ENCODE measurements at places on chromosomes 6 and 20.

DNA sequence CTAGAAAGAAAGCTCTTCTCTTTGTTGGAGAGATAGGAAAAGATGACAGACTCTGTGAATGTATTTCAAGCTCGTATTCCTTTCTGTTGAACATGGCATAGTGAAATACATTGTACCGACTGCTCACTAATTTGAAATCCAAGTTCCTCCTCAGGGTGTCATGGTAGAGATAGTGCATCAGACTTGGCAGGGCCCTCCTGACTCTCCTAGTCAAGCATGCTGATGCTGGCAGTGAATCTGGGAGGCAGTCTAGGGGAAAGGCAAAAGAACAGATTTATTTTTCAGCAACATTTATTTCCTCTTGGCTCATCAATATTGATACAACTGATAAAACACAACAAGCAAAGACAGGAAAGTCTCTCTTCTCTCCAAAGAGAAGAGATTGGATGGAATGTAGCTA, 356.3 kb upstream of the IRAK1BP1 start:
- no peak for DNase-seq

DNA sequence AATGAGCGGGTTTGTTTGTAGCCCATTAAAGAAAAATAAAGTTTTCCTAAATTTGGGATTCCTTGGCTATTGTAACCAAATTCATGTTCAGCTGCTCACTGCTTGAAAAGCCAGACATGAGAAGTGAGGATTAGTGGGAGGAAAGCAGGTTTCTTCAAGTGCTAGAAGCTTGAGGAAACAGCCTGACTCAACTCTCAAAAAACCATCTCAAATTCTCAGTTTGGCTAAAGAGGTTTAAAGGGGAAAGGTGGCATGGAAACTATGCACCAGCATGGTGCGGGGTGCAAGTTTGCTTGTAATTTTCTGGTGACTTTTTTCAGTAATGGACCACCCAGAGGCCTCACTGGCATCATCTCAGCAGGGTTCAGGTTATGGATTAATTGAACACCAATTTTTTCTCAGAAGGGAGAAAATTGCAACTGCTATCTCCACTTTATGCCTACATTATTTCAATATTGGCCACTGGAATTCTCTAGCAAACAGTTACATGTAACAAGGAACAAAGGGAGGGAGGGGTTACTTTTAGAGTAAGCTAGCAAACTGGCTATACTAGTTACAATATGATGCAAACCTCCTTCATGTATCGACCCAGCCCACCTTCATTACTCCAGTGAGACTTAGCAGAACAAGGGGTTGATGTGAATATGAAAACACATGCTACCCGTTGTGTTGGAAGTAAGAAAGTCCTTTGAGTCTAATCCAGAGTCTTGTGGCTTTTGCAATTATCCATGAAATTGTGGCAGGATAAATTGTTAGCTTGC, 85.0 kb upstream of the IFNGR1 start:
- DNase-seq = no peak

- no peak for DNase-seq
These were observed 1.2 kb upstream of the RIPOR3 start for GRCh38 chr20:50692552-50692933.

DNA sequence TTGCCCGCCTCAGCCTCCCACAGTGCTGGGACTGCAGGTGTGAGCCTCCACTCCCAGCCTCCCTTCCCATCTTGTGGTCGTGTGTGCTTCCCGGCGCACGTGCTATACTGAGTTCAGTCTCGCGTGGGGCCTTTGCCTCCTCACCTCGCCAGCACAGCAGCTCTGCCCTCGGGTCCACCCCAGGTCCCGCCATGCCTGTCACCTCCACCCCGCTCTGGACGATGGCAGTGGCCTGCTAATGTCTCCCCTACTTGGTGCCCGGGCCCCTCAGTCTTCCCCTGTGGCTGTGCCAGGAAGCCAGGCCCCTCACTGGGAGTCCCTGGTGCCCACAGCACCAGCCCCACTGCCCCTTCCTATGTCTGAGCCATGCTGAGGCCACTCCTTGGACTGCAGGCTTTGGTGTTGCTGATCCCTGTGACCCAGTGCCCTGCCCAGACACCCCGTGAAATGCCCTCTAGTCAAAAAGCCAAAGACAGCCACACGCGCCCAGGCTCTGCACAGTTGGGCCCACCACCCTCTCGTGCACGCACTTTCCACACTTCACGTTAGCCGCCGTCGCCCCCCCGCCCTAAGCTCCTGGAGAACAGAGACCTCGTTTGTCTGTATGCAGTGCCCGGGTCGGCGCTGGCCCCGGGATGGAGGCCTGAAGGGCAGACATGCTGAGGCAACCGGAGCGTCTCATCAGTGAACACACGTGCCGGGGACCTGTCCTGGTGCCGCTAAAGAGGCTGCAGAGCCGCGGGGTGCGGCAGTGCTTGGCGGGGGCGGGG, 14.3 kb downstream of the HRH3 start:
- DNase-seq = peak; percentile 13

DNA sequence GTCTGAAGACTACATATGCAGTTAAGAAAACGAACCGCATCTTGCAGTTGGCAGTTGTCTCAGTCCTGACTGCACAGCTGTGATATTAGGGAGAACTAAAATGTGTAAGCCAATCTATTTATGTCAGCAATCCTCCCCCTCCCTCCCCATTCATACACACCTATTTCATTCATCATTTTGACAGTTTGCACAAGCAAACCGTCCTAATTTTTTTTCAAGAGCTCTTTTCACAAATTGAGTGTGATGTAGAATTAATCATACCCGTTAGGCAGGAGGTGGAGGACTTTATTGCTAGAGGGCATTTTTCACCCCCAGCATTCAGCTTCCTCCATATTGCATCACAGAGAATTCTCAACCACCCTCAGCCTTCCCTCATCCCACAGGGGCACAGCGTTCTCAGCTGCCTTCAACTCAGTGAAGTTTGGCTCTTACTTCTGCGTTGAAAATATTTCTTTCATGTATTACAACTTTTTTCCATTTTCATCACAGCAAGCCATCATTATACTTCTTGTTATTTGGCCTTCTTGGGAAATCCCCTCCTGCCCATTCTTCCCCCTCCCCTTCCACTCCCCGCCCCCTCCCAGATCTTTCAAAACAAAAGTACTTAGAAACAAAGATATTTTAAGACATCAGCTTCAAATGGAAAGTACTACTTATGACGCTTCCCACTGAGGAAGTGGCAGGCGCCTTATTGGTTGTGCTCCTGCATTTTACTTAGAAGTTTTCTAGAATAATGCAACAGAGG, 37.5 kb downstream of the NOX3 start:
- DNase-seq = peak; percentile 48

All from right hindlimb (tissue), 1 donor.